ENCODE measurements at places on chromosomes 2 and 18.

GRCh38 chr2:46556681-46557289 lies 77.4 kb downstream of the TMEM247 start:
- H3K4me1 ChIP-seq: no peaks in the 10 kb centered on the region
- DNase-seq: no peak
- no peaks in the 10 kb centered on the region for H3K27me3 ChIP-seq
- no peak overlapping the region for H3K4me3 ChIP-seq
- no peak overlapping the region for H3K27ac ChIP-seq

GRCh38 chr2:181746844-181747243 lies 66.5 kb upstream of the NEUROD1 start:
- DNase-seq: no peak
- no peak overlapping the region for H3K27ac ChIP-seq
- no peak overlapping the region for H3K4me3 ChIP-seq
- no peaks in the 10 kb centered on the region for H3K4me1 ChIP-seq
- no peaks in the 10 kb centered on the region for H3K36me3 ChIP-seq

- no peak overlapping the region for H3K27ac ChIP-seq
- no peaks in the 10 kb centered on the region for H3K27me3 ChIP-seq
- H3K4me3 ChIP-seq: no peak overlapping the region
- H3K4me1 ChIP-seq: peaks cover 3% of the 10 kb centered on the region
- no peaks in the 10 kb centered on the region for H3K36me3 ChIP-seq
Observed at GRCh38 chr2:98759338-98759737, 28.4 kb upstream of the MGAT4A start.

- DNase-seq: no peak
- H3K27me3 ChIP-seq: no peaks in the 10 kb centered on the region
- H3K4me3 ChIP-seq: no peak overlapping the region
- H3K36me3 ChIP-seq: no peaks in the 10 kb centered on the region
Observed at GRCh38 chr18:44841752-44842587, 161.3 kb downstream of the SETBP1 start.

DNA sequence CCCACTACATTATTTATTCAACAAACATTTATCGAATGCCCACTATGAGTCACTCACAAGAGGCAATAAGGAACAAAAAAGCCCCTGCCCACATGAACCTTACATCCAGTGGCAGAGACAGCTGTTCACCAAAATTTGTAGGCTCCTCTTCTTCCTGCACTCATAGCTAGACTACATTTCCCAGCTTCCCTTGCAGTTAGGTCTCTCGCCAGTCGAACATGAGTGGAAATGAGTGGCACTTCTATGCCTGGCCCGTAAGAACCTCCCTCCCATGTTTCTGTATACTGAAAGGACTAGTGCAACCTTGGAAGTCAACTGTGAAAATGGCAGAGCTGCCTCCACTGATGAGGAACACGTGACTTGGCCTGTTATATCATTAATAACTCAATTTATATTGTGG lies 19.4 kb upstream of the NCOA1 start:
- DNase-seq: no peak
- no peaks in the 10 kb centered on the region for H3K4me1 ChIP-seq
- H3K36me3 ChIP-seq: no peaks in the 10 kb centered on the region

DNA sequence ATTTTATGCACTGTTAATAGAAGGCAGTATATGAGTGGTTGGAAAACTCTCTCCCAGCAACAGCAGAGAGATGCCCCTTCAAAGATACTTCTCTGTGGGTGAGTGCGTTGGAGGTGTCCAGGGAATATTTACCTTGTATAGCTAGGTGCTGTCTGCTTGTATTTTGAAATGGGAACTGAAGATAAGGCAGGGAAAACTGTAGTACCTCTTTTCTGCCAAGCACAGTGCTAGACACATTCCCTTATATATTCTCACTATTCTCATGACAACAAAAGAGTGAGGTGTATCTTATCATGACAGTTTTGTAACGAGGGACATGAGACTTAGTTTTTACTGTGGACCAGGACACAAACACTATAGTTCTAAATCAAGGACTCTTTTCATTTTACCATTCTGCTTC lies 2.1 kb downstream of the TTC39C start:
- no peak for DNase-seq
- no peak overlapping the region for H3K27ac ChIP-seq
- no peak overlapping the region for H3K4me3 ChIP-seq
- peaks cover 6% of the 10 kb centered on the region for H3K4me1 ChIP-seq
- H3K27me3 ChIP-seq: no peaks in the 10 kb centered on the region

- H3K4me1 ChIP-seq: no peaks in the 10 kb centered on the region
- H3K27ac ChIP-seq: peak overlapping the region; percentile 14
- no peak overlapping the region for H3K4me3 ChIP-seq
- H3K27me3 ChIP-seq: no peaks in the 10 kb centered on the region
- no peak for DNase-seq
- no peaks in the 10 kb centered on the region for H3K36me3 ChIP-seq
Observed at GRCh38 chr2:84427235-84428138, 31.6 kb downstream of the SUCLG1 start.

- H3K4me3 ChIP-seq: no peak overlapping the region
- DNase-seq: no peak
- no peaks in the 10 kb centered on the region for H3K36me3 ChIP-seq
- H3K27me3 ChIP-seq: no peaks in the 10 kb centered on the region
Observed at GRCh38 chr2:7604456-7604855, 687.2 kb downstream of the RNF144A start.
